ENCODE measurements at places on chromosomes 4 and X. TPM values are rescaled to one million over a fixed set of nuclear protein-coding genes. Genes with fewer than 3 reads are reported as not detected.

EGF gene
- 1.7 TPM for total RNA-seq

FAM184B gene
- total RNA-seq, result 0.09 TPM

DCTD gene
- 72.5 TPM for total RNA-seq

DCAF4L1 gene
- total RNA-seq, result 0.11 TPM

GLA gene
- 26.4 TPM for total RNA-seq

PHEX gene
- total RNA-seq, result 3.6 TPM

SGMS2 gene
- total RNA-seq, result 124 TPM

SMR3B gene
- not detected for total RNA-seq

NAP1L3 gene
- 1.8 TPM for total RNA-seq

TACR3 gene
- total RNA-seq, result 0.06 TPM

DNA sequence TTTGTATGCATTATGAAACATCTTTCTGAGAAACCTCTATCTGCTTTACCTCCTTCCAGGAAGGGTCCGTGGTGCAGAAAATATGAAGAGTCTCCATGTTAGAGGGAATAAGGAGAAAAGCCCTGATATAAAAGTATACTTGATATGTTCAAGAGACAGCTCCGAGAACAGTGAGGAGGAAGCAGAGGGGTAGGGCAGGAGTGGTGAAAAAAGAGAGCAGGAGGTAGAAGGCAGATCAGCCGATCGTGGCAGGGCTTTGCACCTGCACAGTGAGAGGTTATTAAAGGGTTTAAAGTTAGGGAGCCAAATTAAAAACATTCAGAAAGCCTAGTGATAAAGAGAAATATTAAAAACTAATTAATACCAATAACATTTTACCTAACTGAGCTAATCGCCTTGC, 419.7 kb downstream of the FAT4 start:
- DNase-seq, result no peak
- no peaks in the 10 kb centered on the region for H3K36me3 ChIP-seq
- peaks cover 2% of the 10 kb centered on the region for H3K4me1 ChIP-seq

GRCh38 chr4:20621476-20621875, 78.8 kb upstream of the PACRGL start:
- no peaks in the 10 kb centered on the region for H3K4me1 ChIP-seq
- DNase-seq, result peak; percentile 44
- H3K36me3 ChIP-seq, result no peaks in the 10 kb centered on the region
- H3K4me3 ChIP-seq, result no peak overlapping the region
- no peaks in the 10 kb centered on the region for H3K27me3 ChIP-seq
- no peak overlapping the region for H3K27ac ChIP-seq

- no peaks in the 10 kb centered on the region for H3K4me1 ChIP-seq
- no peak overlapping the region for H3K4me3 ChIP-seq
- H3K27me3 ChIP-seq, result peaks cover 7% of the 10 kb centered on the region
- no peaks in the 10 kb centered on the region for H3K36me3 ChIP-seq
- H3K27ac ChIP-seq, result no peak overlapping the region
These were observed 145.1 kb downstream of the BTC start for GRCh38 chr4:74649193-74649592.

GRCh38 chr4:82523179-82523578, 38.6 kb downstream of the TMEM150C start:
- H3K4me1 ChIP-seq, result no peaks in the 10 kb centered on the region
- H3K27me3 ChIP-seq, result no peaks in the 10 kb centered on the region
- H3K27ac ChIP-seq, result no peak overlapping the region

DNA sequence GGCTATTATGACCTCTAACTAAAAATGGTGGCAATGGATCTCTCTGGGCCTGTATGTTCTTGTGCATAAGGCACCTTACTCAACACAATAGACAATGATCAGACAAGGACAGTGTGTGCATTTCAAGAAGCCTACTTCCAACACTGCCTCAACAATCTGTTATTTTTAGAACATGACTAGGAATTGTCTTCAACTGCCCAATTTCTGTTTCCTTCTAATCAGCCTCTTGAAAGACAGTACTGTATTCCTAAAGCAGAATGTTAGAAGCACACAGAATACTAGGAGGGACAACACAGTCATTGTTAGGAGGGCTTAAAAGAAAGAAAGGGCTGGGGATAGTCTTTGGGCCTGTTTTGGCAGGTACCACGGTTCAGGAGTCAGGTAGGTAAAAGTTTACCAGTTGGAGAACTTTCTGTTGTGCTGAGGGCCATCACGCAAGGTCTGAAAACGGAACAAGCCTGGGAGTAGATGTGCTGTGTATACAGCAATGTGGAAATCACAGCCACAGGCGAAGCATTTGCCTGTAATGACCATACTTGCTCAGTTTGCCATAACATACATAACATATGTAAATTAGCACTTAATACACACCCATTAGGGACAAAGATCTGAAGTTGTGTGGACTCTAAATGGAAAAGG, 100.8 kb upstream of the ATXN3L start:
- no peak overlapping the region for H3K4me3 ChIP-seq
- H3K27me3 ChIP-seq, result peaks cover 28% of the 10 kb centered on the region
- no peak for DNase-seq
- no peaks in the 10 kb centered on the region for H3K36me3 ChIP-seq
- no peak overlapping the region for H3K27ac ChIP-seq

- peaks cover 4% of the 10 kb centered on the region for H3K4me1 ChIP-seq
- peak; percentile 76 for DNase-seq
- no peak overlapping the region for H3K4me3 ChIP-seq
- no peaks in the 10 kb centered on the region for H3K36me3 ChIP-seq
- no peak overlapping the region for H3K27ac ChIP-seq
These were observed 37.9 kb upstream of the SORBS2 start for GRCh38 chr4:185849664-185850550.

- no peak overlapping the region for H3K4me3 ChIP-seq
- no peaks in the 10 kb centered on the region for H3K27me3 ChIP-seq
- DNase-seq, result no peak
- H3K4me1 ChIP-seq, result peaks cover 4% of the 10 kb centered on the region
- no peak overlapping the region for H3K27ac ChIP-seq
- H3K36me3 ChIP-seq, result no peaks in the 10 kb centered on the region
These were observed 25.8 kb upstream of the SEPTIN11 start for GRCh38 chr4:76923619-76924357.

DNA sequence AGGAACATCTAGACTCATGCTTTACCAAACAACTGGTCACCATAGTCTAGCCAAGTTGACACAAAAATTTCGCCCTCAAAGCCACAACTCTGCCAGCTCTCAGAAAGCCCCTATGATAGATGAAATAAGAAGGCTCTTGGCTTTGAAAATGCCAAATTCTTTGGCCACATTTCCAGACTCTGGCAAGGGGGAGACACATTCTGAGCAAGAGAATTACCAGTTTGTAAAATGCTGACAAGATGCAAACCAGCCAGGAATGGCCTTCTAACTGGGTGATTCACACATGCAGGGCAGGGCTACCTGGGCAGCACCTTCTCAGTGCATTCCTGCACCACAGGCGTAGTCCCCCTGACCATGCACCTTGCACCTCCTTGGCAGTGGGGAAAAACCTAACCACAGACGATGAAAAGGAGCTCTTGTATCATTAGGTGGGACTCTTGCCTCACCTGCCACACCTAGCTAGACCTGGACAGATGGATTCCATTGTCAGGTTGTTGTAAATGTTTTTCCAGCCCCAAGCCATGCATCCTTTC, 77.4 kb upstream of the CPEB2 start:
- no peak overlapping the region for H3K4me3 ChIP-seq
- DNase-seq, result no peak
- no peaks in the 10 kb centered on the region for H3K36me3 ChIP-seq
- no peaks in the 10 kb centered on the region for H3K4me1 ChIP-seq
- no peaks in the 10 kb centered on the region for H3K27me3 ChIP-seq

GRCh38 chr4:23717528-23718248, 172.2 kb downstream of the PPARGC1A start:
- no peak for DNase-seq
- no peaks in the 10 kb centered on the region for H3K27me3 ChIP-seq
- H3K27ac ChIP-seq, result no peak overlapping the region
- no peaks in the 10 kb centered on the region for H3K4me1 ChIP-seq

GRCh38 chrX:103517246-103517645, 2.0 kb downstream of the RAB40A start:
- no peak overlapping the region for H3K27ac ChIP-seq
- H3K27me3 ChIP-seq, result no peaks in the 10 kb centered on the region
- H3K36me3 ChIP-seq, result no peaks in the 10 kb centered on the region
- DNase-seq, result no peak
- no peak overlapping the region for H3K4me3 ChIP-seq

DNA sequence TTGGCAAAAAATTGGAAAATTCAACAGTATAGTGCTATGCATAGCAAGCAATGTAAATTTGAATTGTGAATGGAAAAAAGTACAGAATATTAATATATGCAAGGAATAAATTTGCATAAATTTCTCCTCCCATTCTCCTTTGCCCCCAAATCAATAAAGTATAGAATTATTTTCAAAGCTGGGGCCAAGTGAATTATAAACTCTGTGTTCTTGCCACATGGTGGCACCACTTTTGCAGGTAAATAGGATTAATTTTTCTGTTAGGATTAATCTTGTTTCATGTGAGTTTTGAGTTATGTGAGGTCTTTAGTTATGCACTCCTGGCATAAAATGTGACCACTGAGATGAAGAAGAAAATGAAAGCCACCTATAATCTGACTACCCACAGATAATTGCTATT, 19.9 kb downstream of the COPS4 start:
- no peak for DNase-seq
- no peaks in the 10 kb centered on the region for H3K4me1 ChIP-seq
- H3K4me3 ChIP-seq, result no peak overlapping the region
- peaks cover 25% of the 10 kb centered on the region for H3K36me3 ChIP-seq

GRCh38 chrX:40733706-40734105, 1.6 kb downstream of the MED14 start:
- no peak overlapping the region for H3K4me3 ChIP-seq
- peak; percentile 10 for DNase-seq
- H3K4me1 ChIP-seq, result peaks cover 14% of the 10 kb centered on the region
- peaks cover 47% of the 10 kb centered on the region for H3K27me3 ChIP-seq
- no peak overlapping the region for H3K27ac ChIP-seq

- no peaks in the 10 kb centered on the region for H3K27me3 ChIP-seq
- no peaks in the 10 kb centered on the region for H3K4me1 ChIP-seq
- DNase-seq, result peak; percentile 54
These were observed 443.9 kb upstream of the INTU start for GRCh38 chr4:127188847-127189246.

GRCh38 chr4:14636563-14636962, 365.7 kb upstream of the CPEB2 start:
- no peak overlapping the region for H3K27ac ChIP-seq
- H3K36me3 ChIP-seq, result no peaks in the 10 kb centered on the region
- no peaks in the 10 kb centered on the region for H3K4me1 ChIP-seq
- no peak overlapping the region for H3K4me3 ChIP-seq
- H3K27me3 ChIP-seq, result no peaks in the 10 kb centered on the region

- no peaks in the 10 kb centered on the region for H3K36me3 ChIP-seq
- peaks cover 72% of the 10 kb centered on the region for H3K27me3 ChIP-seq
- no peak overlapping the region for H3K27ac ChIP-seq
- no peak for DNase-seq
These were observed 134.3 kb upstream of the AP1S2 start for GRCh38 chrX:15988661-15989603.

DNA sequence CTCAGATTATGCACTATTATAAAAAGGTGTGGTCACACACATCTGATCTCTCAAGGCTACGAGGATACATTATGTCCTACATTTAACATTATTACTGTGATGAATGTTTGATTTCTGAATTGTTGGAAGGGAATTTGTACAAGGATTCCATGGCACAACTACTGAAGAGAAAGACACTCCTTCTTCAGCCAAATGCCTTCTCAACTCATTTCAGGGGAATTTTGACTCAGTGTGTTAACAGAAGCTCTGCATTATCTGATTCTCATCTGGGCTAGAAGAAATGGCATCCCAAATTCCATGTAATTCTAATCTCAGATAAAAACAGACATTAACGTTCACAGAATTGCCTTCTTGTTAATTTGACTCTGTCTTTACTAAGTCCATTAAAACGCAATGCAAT, 477.7 kb downstream of the PDGFC start:
- H3K27me3 ChIP-seq, result no peaks in the 10 kb centered on the region
- no peak overlapping the region for H3K27ac ChIP-seq
- no peaks in the 10 kb centered on the region for H3K36me3 ChIP-seq
- DNase-seq, result no peak
- H3K4me3 ChIP-seq, result no peak overlapping the region

DNA sequence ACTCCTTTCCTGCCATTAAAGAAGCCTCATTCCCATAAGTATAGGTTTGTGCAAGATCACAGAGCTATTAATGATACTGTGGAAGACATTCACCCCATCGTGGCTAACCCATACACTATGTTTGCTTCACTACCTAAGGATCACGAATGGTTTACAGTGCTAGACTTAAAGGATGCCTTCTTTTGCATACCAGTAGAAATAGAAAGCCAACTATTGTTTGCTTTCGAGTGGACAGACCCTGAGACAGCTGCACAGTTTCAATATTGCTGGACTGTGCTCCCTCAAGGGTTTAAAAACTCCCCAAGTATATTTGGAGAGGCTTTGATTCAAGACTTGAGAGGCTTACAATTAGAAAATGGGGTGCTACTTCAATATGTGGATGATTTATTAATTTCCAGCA, 16.0 kb upstream of the PAPSS1 start:
- no peak overlapping the region for H3K4me3 ChIP-seq
- DNase-seq, result no peak
- no peaks in the 10 kb centered on the region for H3K4me1 ChIP-seq
- no peak overlapping the region for H3K27ac ChIP-seq
- H3K36me3 ChIP-seq, result no peaks in the 10 kb centered on the region

GRCh38 chrX:24208496-24209240, 59.1 kb downstream of the ZFX start:
- no peaks in the 10 kb centered on the region for H3K4me1 ChIP-seq
- H3K27ac ChIP-seq, result no peak overlapping the region
- H3K4me3 ChIP-seq, result no peak overlapping the region
- peaks cover 26% of the 10 kb centered on the region for H3K36me3 ChIP-seq

GRCh38 chr4:101135371-101136010, 211.8 kb downstream of the PPP3CA start:
- H3K27me3 ChIP-seq, result no peaks in the 10 kb centered on the region
- no peak overlapping the region for H3K4me3 ChIP-seq
- H3K4me1 ChIP-seq, result no peaks in the 10 kb centered on the region
- no peaks in the 10 kb centered on the region for H3K36me3 ChIP-seq

DNA sequence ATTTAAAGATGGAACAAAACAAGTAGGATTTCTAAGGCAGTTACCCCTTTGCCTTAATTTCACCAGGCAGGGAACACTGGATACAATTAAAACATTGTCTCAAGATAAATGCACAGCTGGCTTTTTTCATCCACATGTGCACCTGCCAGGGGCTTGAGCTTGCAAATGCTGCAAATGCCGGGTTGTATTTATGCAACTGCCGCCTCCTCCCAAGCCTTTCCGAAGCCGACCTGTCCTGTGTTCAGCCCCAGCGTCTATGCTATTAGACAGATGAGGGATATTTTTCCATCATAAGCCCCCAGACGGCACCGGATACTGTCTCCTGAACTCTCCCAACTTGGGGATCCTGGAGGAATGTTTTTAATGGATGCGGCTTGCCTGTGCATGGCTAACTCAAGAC, 251.6 kb downstream of the CRLF2 start:
- H3K27ac ChIP-seq, result no peak overlapping the region
- no peaks in the 10 kb centered on the region for H3K36me3 ChIP-seq
- H3K4me3 ChIP-seq, result no peak overlapping the region

GRCh38 chr4:143407474-143407873, 70.8 kb downstream of the GAB1 start:
- no peak overlapping the region for H3K4me3 ChIP-seq
- H3K27ac ChIP-seq, result peak overlapping the region; percentile 53

All from lung (tissue), 17 donors.